OCI-LY7 (cell line): ENCODE measurements at places on chromosomes 7 and 10.

DNA sequence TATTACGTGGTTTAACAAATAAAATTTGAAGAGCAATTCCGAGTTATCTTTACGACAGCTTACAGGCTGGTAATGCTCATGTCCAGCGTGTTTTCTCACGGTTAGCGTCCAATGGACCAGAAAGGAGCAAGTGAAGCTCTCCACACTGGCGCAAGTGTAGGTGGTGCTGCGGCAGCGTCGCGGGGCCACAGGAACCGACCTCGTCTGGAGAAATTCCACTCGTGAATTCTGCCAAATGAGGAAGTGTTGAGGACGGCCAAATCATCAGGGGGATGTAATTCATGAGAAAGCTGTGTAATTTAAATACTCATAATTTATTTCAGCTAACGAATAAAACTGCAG, 350 bp upstream of the ZNF37A start:
- DNase-seq, result peak; percentile 1

DNA sequence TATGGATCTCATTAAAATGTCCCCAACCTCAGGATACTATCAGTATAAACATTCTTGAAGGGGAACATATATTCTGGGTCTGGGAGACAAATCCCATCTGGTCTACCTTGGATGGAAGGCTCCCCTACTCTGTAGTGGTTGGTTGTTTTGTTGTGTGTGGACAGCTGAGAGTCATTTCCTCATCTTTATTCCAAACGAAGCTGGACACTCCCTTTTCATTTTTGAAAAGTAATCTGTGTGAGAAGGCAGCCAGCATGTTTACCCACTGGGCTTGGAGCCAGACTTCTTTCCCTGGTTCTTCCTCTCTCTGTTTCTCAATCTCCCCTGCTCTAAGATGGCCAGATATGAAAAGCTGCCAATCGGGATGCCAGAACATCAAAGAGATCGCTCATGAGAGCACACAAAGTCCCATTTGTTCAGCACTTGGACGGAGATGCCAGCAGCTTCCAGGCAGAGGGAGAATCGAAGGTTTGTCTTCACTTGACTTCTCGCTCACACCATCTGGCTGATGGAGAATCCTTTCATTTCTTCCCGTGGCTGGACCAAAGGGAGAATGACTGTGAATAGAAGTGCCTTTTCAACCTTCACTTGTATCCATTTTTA, 108.1 kb upstream of the AGR3 start:
- DNase-seq, result no peak

- no peak for DNase-seq
Measured at GRCh38 chr10:107865691-107866090, 701.2 kb upstream of the SORCS1 start.

GRCh38 chr10:116690356-116691322, 51.7 kb downstream of the HSPA12A start:
- DNase-seq, result no peak
